ENCODE measurements at places on chromosomes 5 and 9.

- DNase-seq, result no peak
These were observed 123.0 kb upstream of the RFX3 start for GRCh38 chr9:3648722-3649246.

DNA sequence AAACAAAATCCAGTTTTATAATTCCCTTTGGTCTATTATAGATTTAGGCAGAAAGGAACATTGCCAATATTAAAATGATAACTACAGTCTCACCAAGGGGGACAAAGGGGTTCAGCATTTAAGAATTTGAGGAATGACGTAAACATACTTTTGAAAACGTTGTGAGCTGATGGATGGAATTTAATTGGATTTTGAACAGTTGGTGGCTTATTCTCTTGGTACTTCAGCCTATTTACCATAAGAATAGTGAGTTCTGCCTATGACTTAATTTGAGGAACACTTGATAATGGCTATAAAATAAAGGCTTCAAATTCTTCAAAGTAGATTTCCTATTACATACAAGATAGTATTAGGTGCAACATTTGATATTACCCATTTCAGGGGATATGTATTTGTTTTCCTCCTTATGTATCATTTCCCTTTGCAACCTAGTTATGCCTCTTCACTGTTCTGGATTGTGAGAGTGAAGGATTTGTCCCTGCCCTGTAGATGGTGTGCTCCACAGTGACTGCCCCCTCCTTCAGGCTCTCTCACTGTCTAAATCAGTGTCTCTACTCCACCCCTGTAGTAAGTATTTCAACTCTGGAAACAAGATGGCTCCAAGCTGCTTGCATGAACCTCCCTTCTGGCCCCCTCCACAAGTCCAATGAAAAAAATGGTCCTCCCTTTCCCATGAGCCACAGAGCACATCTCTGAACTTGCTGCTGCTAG, 225.6 kb downstream of the ARHGEF28 start:
- no peak for DNase-seq

DNA sequence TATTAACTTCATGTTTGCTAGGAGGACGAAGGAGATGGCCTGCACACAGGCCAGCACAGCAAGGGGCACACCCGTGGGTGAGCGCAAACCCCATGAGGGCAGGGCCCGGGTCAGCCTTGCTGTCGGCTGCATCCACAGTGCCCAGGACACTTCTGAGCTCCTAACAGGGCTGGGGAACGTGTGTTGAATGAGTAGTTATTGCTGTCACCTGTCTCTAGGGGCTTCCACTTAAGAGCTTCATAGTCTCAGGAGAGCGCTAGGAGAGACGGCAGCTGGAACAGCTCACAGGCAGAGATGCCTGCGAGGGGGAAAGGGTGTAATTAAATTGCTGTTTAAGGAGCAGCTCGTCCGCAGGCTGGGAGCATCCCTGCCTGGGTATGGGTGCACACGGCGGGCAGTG, 91.4 kb upstream of the NEURL1B start:
- no peak for DNase-seq

- DNase-seq, result no peak
These were observed 1863.4 kb downstream of the EFNA5 start for GRCh38 chr5:105807290-105807689.

GRCh38 chr9:98326459-98327248, 71.2 kb upstream of the TBC1D2 start:
- DNase-seq, result peak; percentile 26

DNA sequence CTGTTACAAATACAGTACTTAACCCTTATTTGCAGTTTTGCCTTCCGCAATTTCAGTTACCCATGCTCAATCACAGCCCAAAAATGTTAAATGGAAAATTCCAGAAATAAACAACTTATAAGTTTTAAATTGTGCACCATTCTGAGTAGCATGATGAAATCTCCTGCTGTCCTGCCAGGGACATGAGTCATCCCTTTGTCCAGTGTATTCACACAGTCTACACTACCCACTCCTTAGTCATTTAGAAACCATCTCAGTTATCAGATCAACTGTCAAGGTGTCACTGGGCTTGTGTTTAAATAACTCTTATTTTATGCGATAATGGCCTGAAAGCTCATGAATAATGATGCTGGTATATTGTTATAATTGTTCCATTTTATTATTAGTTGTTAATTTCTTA, 95.8 kb downstream of the PLCXD3 start:
- peak; percentile 73 for DNase-seq

- no peak for DNase-seq
These were observed 437.1 kb upstream of the TLE4 start for GRCh38 chr9:79134654-79135053.

DNA sequence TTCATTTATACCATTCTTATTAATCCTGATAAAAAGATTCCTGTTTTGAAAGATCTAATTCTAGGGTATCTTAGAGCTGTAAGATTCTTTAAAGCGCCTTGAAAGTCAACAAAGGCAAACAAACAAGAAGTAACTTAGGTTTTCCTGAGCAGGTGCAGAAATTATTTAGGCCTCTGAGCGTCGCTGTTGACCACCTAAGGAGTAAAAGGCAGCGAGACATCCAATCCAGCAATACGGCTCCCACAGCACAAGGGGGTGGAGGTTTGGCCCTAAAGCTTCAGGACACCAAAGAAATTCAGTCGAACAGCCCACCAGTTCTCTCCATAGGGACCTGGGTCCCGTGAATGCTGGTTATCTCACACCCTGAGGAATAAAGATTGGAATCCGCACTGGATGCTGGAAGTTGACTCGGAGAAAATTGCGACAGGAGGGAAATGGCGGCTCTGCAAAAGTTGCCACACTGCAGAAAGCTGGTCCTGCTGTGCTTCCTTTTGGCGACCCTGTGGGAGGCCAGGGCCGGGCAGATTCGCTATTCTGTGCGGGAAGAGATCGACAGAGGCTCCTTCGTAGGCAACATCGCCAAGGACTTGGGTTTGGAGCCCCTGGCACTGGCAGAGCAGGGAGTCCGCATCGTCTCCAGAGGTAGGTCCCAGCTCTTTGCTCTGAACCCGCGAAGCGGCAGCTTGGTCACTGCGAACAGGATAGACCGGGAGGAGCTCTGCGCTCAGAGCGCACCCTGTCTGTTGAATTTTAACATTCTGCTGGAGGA, at the start of gene PCDHGA2:
Gene PCDHGA2, plus strand, starts transcription at position 223 of the 769 bp plus-strand sequence.
- no peak for DNase-seq

DNA sequence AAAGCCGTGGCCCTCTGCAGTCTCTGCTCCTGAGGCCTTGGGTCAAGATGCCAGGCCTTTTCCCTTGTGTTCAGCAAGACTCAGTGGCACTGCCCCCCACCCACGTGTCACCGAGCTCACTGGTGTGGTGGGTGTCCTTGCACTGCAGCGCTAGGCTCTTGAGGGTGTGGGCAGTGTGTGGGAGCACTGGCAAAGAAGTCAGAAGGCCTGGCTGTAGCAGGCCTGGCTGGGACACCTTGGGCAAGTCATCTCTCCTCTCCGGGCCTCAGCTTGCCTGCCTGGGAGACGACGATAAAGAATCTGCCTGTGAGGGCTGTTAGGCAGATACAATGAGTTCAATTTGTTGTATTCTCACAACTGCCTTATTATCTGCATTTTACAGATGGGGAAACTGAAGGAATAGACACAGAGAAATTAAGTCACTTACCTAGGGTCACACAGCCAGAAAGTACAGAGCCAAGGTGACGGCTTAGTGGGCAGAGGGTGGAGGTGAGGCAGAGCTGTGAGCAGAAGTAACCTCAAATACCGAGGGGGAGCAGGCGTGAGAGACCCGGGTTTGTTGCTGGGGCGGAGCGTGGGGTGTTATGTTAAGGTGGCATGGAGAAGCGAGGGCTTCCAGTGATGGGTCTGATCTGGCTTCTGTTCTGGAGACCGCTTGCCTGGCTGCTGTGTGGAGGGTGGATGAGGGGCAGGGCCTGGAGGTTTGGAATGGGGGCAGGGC, 1.4 kb downstream of the TSPAN17 start:
- no peak for DNase-seq

GRCh38 chr9:111839387-111839786, 44.6 kb upstream of the SHOC1 start:
- no peak for DNase-seq

GRCh38 chr5:174692982-174693422, 31.4 kb upstream of the MSX2 start:
- peak; percentile 85 for DNase-seq

DNA sequence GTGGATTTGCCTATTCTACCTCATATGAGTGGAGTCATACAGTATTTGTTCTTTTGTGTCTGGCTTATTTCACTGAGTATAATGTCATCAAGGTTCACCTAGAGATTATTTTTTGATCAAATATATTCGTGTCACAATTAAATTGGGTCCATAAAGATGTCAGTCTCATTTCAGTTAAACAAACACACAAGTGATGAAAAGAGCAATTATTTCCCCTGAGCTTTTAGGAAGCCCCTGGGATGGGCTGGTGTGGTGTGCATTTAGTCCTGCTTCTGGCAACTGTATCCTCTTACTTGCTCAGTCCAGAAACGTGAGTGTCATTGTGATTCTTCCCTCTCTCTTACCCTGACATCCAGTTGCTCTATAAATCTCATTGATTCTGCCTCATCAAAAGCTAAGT, 52.8 kb upstream of the CARTPT start:
- no peak for DNase-seq

- no peak for DNase-seq
These were observed 124.8 kb downstream of the FRMD3 start for GRCh38 chr9:83413367-83413766.

DNA sequence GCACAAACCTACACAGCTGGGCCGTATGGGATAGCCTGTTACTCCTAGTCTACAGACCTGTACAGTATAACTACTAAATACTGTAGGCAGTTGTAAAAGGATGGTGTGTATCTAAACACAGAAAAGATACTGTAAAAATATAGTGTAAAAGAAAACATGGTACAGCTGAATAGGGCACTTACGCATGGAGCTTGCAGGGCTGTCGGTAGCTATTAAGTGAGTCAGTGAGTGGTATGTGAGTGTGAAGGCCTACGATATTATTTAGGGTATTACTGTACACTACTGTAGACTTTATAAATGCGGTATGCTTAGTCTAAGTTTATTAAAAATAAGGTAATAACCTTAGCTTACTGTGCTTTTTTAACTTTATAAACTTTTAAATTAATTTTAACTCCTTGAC, 1.2 kb downstream of the ZCCHC9 start:
- no peak for DNase-seq

DNA sequence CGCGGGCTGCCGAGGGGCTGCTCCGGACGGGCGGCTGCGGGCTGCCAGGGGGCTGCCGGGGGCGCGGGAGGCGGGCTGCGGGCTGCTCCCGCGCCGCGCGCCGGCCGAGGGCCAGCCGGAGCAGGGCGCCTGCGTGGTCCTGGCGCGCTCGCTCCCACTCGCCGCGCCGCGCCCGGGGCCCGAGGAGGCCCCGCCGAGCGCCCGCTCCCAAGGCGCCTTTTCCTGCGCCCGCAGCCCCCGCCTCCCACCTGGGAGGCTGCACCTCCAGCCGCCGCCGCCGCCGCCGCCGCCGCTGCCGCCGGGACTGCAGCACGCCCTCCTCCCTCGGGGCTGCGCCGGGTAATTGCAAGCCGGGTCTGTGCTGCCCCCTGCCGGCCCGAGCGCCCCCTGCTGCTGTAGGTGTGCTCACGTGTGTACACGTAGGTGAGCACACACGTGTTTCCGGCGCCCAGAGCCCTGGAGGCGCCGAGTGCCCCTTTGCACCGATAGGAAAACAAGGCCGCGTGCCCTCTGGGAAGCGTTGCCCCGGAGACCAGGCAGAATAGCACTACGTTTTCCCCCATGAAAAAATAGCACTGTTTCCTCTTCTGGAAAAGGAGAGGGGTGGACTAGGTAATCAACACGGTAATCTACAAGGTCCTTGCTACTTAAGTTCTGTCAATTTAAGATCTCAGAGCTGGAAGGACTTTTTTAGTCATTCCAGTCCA, at the start of gene EPB41L4B:
Gene EPB41L4B, minus strand, starts transcription at position 318 of the 707 bp plus-strand sequence. CDS start 613 bp downstream, outside the sequence.
- peak; percentile 96 for DNase-seq

DNA sequence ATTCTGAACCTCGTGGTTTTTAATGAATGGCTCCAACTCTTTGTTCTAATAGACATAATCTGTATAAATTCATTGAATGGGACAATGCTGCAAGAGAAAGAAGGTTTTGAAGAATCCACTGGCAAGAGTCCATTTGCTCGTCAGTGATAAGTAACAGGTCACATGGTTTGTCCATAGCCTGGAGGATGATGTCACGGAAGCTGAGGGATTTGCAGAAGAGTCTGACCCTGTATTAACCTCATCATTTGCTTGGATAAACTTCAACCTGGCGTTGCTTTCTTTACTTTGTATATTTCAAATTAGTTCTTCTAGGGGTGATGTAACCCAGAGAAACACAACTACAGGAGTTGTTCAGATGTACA, 197.4 kb downstream of the GAS1 start:
- DNase-seq, result no peak

DNA sequence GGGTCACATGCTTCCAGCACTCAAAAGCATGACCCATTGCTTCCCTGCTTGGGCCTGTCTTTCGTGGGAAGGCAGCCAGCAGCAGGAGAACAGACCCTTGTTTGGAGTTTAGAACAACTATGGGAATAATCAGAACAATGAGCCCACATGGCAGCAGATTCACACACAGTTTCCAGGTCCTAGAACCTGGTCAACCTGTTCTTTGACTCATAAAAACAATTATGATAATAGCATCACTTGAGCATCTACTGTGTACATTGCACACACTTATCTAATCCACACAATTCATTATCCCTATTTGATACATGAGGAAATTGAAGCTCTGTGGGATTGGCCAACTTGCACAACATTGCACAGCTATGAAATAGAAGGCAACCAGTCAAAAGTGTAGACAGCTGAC, 41.7 kb downstream of the KLF4 start:
- DNase-seq, result no peak

DNA sequence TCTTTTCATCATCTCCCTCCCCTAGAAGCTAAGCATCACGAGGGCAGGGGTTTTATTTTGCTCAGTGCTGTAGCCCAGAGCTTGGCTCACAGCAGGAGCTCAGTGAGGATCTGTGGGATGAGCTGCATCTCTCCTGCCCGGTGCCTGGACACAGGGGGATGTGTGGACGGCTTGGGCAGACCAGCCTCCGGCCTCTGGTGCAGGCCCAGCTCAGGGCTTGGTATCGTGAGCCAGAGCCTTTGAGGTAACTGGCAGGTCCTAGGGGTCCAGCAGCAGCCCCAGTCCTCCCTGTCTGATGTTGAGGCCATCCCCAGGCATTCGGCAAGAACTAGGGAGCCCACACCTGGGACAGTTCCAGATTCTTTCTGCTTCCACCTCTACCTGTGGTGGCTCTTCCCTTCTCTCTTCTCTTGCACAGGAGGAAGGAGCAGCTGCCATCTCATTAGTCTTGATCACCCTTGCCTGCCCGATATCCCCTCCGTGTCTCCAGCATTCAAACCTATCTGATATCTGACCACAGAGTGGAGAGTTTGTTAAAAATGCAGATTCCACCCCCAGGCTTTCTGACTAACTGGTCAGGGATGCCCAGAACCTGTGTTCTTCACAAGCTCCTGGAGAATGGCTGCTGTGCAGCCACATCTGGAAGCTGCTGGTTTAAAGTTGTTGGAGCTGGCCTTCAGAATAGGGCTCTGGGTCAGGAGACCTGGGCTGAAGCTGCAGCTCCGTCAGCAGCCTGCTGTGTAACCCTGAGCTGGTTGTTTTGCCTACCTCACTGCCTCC, 7.9 kb upstream of the SLC6A7 start:
- DNase-seq, result no peak

GRCh38 chr5:175478008-175478383, 364 bp upstream of the SFXN1 start:
- DNase-seq, result no peak
